ENCODE measurements at places on chromosomes 16 and 17.
A peak's percentile ranks its signal among the peaks of the same experiment; 100 is the strongest.

GRCh38 chr17:80790021-80790765 is 201.4 kb upstream of the CHMP6 start:
- peak; percentile 17 for DNase-seq

DNA sequence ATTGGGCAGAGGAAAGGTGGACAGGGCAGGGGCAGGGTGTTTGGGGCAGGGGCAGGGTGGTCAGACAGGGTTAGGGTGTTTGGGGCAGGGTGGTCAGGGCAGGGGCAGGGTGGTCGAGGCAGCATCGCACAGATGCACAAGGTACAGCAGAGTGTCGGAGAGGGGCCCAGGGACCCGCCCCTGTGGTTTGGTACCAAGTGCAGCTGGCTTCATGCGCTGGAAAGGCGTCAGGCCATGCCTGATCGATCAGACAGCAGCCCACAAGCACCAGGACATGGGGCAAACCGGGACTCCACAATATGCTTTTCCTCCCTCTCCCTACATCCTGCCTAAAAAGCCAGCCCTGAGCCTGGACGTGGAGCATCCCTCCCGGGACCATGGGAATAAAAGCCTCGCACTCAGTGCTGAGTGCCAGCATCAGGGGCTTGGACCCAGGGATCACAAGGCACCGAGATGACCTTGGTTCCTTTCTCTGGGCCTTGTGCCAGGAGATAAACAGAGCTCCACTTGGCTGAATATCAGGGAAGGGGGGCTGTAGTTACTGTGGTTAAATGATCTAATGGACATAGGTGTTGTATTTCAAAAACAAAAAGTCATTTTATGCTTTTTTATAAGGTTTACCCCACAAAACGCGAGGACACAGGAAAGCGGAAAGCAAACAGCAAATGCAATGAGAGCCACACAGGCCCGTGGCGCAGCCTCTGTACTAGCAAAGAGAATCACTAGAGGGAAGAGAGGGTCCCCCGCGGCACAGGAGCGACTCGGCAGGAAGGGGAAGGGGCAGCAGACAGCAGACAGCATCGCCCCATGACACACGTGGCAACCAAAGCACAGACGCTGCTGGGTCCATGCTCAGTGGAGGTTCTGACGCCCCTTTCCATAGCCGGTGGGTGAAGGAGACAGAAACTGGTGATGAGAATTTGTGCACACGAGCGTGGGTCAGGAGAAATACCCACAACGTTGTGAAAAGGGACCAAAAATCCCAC is 5.3 kb upstream of the HEXD start:
- DNase-seq = no peak

- peak; percentile 20 for DNase-seq
Measured at GRCh38 chr16:89843409-89844350, 15.4 kb downstream of the SPIRE2 start.

DNA sequence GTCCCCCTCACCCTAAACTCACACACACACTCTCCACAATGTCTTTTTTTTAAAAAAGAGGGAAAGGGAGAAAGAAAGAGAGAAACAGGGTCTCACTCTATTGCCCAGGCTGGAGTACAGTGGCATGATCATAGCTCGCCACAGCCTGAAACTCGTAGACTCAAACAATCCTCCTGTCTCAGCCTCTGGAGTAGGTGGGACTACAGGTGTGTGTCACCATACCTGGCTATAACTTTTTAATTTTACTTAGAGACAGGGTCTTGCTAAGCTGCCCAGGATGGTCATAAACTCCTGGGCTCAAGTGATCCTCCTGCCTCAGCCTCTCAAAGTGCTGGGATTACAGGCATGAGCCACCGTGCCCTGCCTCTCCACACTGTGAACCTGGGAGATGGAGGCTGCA is 24.9 kb downstream of the LITAF start:
- no peak for DNase-seq

GRCh38 chr16:30951750-30952149 is 2.9 kb downstream of the ORAI3 start:
- peak; percentile 56 for DNase-seq

DNA sequence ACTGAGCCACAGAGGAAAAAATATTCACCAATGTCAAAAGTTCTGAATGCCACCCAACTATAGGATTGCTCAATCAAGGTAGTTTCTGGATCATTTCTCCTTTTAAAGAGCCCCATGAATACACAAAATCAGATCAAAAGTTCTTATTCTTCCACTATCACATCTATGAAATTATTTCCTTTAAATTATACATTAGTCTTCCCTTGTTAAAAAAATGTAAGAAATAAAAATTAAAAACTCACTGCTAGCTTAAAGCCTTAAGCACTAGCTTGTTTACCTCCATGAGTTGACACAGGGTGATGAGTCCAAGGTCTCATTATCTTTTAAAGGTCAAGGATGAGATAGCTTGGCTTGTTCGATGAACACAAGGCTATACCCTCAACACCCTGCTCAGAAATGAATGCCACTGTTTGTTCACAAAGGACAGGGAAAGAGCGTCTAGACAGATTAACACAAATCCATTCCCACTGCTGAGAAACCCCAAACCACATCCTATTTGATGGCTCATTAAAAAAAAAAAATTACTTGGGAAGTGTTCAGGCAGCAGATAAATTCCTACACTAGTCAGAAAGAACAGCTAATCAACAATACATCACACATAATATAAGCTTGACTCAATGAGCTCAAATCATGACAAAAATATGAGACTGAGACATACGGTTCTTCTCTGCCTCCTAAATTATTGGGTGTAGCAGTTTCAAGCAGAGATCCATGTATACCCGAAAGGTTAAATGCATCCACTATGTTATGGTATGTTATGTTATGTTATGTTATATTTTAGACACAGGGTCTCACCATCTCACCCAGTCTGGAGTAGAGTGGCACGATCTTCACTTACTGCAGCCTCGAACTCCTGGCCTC is 118.9 kb downstream of the PARN start:
- DNase-seq = peak; percentile 97

GRCh38 chr17:35588196-35588920 is 1.2 kb downstream of the AP2B1 start:
- DNase-seq = peak; percentile 36

GRCh38 chr16:212999-213398 is 16.2 kb downstream of the LUC7L start:
- no peak for DNase-seq

- DNase-seq = peak; percentile 48
Measured at GRCh38 chr16:88383401-88384221, 852 bp downstream of the ZNF469 start.

GRCh38 chr17:56244268-56244890 is 91.1 kb downstream of the ANKFN1 start:
- DNase-seq = no peak

DNA sequence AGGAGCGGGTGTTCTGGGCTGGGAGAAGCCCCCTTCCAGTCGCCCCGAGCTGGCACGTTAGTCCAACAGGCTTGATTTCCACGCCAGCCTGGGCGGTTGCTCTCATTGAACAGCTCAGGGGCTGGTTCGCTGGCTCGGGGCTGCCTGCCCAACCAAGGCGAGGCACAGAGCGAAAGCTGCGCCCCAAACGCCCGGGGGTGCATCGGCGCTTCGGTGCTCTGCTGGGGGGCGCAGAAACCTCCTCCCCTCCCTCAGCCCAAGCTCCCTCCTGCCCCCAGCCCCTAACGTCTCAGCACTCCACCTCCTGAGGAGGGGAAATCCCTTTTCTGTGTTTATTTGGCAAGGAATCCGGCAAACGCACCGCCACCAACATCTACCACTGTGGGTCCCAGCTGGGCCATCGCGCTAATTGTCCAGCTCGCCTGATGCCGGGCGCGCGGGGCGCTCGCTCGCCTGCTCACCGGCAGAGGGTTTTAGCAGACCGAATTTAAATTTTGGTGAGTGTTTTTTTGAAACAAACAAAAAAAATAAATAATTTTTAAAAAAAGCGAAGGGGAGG is 29.5 kb upstream of the RBFOX1 start:
- DNase-seq = no peak

DNA sequence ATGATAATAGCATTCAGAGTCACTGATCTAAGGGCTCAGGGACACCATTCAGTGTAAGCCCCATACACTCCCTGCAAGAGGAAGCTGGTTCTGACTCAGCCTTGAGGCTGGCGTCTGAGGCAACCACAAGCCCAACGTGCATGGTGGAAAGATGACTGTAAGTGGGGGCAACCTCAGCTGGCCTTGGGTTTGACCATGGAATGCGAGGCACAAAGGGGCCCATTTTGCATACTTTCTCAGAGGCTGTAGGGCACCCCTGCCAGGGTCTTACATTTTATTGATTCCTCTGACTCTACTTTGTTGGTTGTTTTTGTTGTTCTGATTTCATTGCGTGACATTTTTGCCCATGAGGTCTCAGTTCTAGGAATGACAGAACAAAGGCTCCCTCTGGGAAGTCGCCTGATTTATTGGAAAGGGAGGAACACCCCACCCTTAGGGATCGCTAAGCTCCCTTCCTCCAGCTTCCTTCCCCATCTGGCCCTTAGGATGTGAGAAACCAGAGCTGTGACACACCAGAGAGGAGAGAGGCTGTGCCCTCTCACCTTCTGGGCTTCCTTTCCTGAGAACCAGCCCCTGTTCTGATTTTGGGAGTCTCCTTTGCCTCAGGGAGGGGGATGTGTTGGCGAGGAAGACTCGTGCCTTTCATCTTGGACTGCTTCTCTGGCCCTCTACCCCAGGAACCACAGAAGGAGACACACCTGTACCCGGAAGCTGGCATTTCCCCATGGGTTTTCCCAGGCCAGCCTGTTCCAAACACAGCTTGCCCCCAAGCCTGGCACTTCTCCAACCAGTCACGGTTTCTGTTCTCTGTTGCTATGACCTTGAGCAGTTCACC is 5.6 kb upstream of the CIITA start:
- DNase-seq = peak; percentile 61

- peak; percentile 84 for DNase-seq
Measured at GRCh38 chr16:30091474-30092372, at the start of gene TBX6. TSS of gene TBX6 (minus strand) at chr16:30091924. CDS start at chr16:30091193, 731 bp downstream.

DNA sequence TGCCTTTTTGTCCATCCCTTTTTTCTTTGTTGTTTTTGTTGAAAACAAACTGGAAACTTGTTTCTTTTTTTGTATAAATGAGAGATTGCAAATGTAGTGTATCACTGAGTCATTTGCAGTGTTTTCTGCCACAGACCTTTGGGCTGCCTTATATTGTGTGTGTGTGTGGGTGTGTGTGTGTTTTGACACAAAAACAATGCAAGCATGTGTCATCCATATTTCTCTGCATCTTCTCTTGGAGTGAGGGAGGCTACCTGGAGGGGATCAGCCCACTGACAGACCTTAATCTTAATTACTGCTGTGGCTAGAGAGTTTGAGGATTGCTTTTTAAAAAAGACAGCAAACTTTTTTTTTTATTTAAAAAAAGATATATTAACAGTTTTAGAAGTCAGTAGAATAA is 4.9 kb downstream of the SOX9 start:
- DNase-seq = peak; percentile 77

DNA sequence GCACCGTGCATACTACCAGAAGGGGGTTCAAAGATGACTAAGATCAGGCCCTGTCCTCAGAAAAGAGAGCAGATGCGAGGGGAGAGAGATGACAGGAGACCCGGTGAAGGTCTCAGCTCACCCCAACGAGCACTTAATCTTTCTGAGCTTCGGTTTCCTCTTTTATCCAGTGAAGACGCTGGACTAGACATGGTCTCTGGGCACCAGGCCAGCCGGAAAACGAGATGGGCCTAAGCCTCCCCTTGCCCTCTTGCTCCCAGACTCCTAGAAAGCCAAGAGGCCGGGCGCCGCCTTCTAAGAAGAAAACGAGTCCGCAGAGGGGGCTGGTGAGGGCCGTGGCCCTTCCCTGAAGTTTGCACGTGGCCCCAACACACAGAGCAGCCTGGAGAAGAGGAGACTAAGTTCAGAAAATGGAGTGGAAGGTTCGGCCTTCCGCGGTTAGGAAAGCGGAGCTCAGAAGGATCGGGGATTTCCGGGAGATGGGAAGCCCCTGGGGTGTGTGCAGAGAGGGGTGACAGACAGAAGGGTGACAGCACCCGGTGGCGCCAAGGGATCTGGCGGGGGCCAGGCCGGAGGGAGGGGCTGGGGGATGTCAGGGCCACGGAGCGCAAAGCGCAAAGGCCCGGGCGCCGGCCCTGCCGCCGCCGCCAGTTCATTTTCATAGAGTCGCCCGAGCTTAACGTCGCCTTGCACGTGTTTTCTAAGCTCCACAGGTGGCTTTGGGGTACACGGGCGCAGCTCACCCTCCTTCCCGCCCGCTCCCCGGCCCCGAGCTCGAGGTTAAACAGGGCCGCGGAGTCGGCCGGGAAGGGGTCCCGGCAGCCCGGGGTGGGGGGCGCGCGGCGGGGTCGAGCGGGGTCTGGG is 42.1 kb upstream of the BHLHA9 start:
- DNase-seq = no peak

- DNase-seq = no peak
Measured at GRCh38 chr16:79762217-79762616, 161.7 kb upstream of the MAF start.

Data from fibroblast of lung (primary cell).